Progenitor cell of endocrine pancreas (in vitro differentiated cells): ENCODE measurements at places on chromosomes 5 and 9. TPM values are rescaled to one million over a fixed set of nuclear protein-coding genes. Genes with fewer than 3 reads are reported as not detected.

CDKN2B gene
- total RNA-seq = 1.2 and 3.9 TPM in 2 replicates

GPR151 gene
- total RNA-seq = not detected in 2 replicates

FAM120AOS gene
- total RNA-seq = 47.5 and 50.3 TPM in 2 replicates

UIMC1 gene
- 47.4 and 47.6 TPM in 2 replicates for total RNA-seq

PCDHB15 gene
- total RNA-seq = 8.3 and 9.5 TPM in 2 replicates

TBCA gene
- total RNA-seq = 243 and 264 TPM in 2 replicates

OTP gene
- total RNA-seq = not detected in 2 replicates

IFNB1 gene
- total RNA-seq = not detected in 2 replicates

MPDZ gene
- 65.1 and 67.2 TPM in 2 replicates for total RNA-seq

SELENOP gene
- 85.3 and 86.3 TPM in 2 replicates for total RNA-seq

ST8SIA4 gene
- 5.5 and 6.8 TPM in 2 replicates for total RNA-seq

CSF2 gene
- total RNA-seq = not detected in 2 replicates

WHRN gene
- total RNA-seq = 11.2 and 11.9 TPM in 2 replicates

IRX2 gene
- 4.2 and 6.0 TPM in 2 replicates for total RNA-seq

OLFM1 gene
- total RNA-seq = 1.7 and 1.8 TPM in 2 replicates

ANKRD34B gene
- 0.17 and 0.20 TPM in 2 replicates for total RNA-seq

TMCO6 gene
- total RNA-seq = 25.9 and 27.5 TPM in 2 replicates

ADAMTSL2 gene
- 0.07 and 0.14 TPM in 2 replicates for total RNA-seq

UNC13B gene
- total RNA-seq = 111 and 114 TPM in 2 replicates

CCDC192 gene
- total RNA-seq = 0.60 TPM in 1 of 2 replicates, not detected in the other

SEMA5A gene
- total RNA-seq = 4.0 and 4.3 TPM in 2 replicates

FOXD4L4 gene
- 0.16 and 0.19 TPM in 2 replicates for total RNA-seq

CCDC180 gene
- total RNA-seq = 12.5 and 12.7 TPM in 2 replicates

ISL1 gene
- 8.2 and 9.7 TPM in 2 replicates for total RNA-seq

PCDHB5 gene
- total RNA-seq = 29.4 and 32.4 TPM in 2 replicates

IRGM gene
- total RNA-seq = not detected in 2 replicates

FAM200C gene
- 6.5 and 7.0 TPM in 2 replicates for total RNA-seq

ESM1 gene
- total RNA-seq = not detected in 2 replicates

PKD2L2 gene
- not detected in 2 replicates for total RNA-seq

PCA3 gene
- 0.22 and 0.31 TPM in 2 replicates for total RNA-seq

EXD3 gene
- 31.7 and 33.8 TPM in 2 replicates for total RNA-seq

NSG2 gene
- total RNA-seq = 1.4 and 1.6 TPM in 2 replicates

SPINK4 gene
- total RNA-seq = 0.91 TPM in 1 of 2 replicates, not detected in the other

NAIP gene
- 39.4 and 46.3 TPM in 2 replicates for total RNA-seq

C6 gene
- total RNA-seq = 0.74 and 0.95 TPM in 2 replicates
